ENCODE measurements at places on chromosomes 11 and 22. TPM values are rescaled to one million over a fixed set of nuclear protein-coding genes. Genes with fewer than 3 reads are reported as not detected.

The SYT7 gene
- not detected for total RNA-seq

The MYO7A gene
- 0.35 TPM for total RNA-seq

- DNase-seq, result no peak
Observed at GRCh38 chr11:59267196-59267595, 54.5 kb upstream of the MPEG1 start.

DNA sequence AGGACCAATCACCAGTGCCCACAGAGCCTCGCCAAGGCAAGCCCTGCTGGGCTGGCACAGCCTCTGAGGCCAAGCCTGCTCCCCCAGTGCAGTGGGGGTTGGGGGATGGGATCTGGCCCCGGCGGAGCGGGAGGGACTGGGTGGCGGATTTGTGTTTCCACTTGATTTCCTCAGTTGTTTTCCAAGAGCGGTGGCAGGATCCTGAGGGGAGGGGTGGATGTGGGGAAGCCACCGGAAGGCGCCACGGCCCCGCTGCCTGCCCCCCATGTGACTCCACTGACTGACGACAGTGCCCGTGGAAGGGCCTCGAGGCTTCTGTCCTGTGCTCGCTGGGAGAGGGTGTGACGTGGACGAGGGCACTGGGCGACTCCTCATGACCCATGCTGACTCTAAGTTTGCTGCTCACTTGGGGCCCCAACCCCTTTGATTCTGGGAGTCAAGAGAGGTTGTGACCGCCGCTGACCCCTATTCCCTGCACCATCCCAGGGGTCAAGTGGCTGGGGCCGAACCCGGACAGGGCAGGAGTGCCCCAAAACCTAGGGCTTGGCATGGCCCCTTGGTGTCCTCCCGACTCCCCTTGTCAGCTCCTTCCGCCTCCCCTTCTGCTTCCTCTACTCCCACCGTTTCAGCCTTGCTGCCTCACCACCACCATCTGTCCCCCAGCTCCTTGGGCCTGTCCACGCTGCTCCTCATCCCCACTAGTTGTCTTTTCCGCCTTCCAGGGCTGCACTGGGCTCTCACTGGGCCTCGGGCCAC is 23.5 kb upstream of the PICK1 start:
- no peak for DNase-seq

GRCh38 chr11:10026514-10026913 is 267.5 kb downstream of the SBF2 start:
- DNase-seq, result no peak

All from activated CD4-positive, alpha-beta memory T cell treated with anti-CD3 and anti-CD28 coated beads, Interleukin-2, amount 10 ng/mL, durations not matched to agents 7 days and 5 days (primary cell).